Glomerular endothelial cell (primary cell): ENCODE measurements at places on chromosomes 5 and 9. TPM values are rescaled to one million over a fixed set of nuclear protein-coding genes. Genes with fewer than 3 reads are reported as not detected.

The INSYN2B gene
- total RNA-seq = 3.0 and 8.0 TPM in 2 replicates

DNA sequence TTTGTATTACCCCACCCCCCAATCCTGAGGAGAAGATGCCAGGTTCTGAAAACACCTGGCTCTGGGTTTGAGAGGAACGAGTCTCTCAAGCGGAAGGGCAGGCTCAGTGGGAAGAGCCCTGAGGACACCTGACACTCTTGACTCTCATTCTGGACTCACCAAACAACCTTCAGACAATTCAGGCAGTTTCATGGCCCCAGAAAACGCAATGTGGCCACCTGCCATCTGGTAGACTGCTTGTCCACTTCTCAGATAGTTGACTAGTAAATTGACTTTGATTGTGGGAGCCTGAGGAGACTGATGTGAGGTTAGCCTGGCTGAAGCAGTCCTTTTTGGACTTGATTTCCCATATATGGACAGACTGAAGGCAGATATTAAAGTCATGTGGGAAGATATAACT, 117.5 kb upstream of the FSTL4 start:
- no peak for DNase-seq

DNA sequence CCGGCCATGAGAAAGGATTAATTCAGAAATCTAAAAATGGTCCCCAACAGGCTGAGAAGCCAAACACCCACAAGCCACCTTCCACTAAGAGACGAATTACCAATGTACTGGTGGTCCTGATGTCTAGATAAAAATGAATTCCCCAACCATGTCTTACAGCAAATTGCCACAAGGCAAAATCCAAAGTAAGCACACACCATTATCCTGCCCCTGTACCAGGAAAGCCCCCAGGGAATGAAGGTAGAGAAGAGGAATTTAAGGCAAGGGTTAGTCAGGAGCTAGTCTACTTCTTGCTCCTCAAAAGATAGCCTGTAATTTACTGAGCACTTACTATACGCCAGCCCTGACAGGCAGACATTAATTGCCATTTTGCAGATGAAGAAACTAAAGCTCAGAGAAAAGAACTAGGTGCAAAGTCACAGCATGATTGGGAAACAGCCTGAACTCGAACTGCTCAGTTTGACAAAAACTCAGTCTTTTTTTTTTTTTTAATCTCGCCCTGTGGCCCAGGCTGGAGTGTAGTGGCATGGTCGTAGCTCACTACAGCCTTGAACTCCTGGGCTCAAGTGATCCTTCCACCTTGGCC, 64.3 kb downstream of the RAPGEF1 start:
- DNase-seq = no peak

GRCh38 chr5:141608557-141608956, 10.2 kb downstream of the DIAPH1 start:
- no peak for DNase-seq

DNA sequence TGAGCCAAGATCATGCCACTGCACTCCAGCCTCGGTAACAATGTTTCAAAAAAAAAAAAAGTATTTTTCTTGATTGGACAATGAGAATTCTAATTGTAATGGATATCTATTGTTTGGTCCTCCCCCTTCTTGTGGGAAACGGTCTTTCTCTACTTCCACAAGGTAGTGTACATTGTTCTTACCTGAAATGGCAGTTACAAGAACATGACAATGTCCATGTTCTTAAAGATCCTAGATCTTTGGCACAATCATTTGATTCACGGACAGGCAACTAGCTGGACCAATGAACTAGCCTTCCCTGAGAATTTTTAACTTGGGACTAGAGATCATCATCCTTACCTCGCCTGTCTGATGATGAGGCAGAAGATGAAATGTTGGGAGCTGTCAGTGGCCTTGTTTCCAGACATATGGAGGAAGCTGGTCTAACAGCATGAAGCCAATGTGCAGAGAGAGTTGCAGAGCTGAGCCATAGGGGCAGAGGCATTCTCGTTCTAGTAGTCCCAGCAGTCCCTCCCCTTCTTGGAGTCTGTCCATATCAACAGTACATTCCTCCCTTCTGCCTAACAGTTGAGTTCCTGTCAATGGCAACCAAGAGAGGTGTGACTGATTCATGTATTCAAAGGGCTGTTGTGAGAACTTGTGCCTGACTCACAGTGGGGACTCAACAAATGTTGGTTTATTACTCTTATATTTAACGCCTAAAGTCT, 2.1 kb upstream of the MARCHF6 start:
- no peak for DNase-seq

GRCh38 chr5:39072925-39073766, 1.1 kb downstream of the RICTOR start:
- DNase-seq = no peak
